Erythroblast (primary cell): ENCODE measurements at places on chromosomes 11 and 22.

DNA sequence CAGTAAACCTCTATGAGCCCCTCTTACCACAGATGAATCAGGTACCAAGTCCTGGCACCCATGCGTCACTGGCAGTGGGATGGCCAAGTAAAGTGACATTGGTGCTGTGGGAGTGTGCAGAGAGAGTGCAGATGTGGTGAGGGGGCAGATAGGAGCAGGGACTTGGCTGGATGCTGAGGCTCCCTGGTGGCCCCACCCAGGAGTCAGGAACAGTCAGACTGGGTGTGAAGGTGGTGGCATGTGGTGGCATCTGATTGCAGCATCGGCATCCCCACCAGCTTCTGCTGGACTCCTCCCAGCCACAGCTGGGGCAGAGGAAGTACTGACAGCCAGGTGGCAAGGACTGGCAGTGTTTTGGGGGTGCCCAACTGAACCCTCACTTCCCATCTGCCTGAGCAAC is 11.4 kb downstream of the DGAT2 start:
- DNase-seq, result peak; percentile 29

DNA sequence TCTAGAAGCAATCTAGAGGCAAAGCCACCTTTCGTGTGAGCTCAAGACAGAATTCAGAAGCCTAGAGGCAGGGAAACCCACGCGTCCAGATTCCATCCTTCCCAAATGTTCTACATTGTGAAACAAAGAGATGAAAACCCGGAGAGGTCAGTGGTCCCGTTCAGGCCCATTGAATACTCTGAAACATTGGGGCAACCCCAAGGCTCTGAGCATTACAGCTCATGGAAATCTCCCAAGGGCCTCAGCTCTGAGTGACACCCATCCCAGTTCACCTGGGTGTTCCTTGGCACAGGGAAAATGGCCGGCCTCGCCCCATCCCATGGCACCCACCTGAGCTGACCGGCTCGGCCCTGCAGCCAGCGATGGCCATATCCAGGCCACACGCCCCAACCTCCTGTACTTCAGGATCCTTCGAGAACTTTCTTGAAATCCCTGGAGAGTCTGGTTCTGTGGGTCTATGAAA is 128.6 kb upstream of the FGF3 start:
- DNase-seq, result no peak

GRCh38 chr11:63535734-63536133 is 874 bp upstream of the PLAAT4 start:
- no peak for DNase-seq

- DNase-seq, result no peak
Measured at GRCh38 chr22:38131399-38131798, 20.9 kb upstream of the BAIAP2L2 start.

- no peak for DNase-seq
Measured at GRCh38 chr11:92911478-92911877, 58.0 kb upstream of the MTNR1B start.

- no peak for DNase-seq
Measured at GRCh38 chr22:36948273-36949225, 35.1 kb downstream of the CSF2RB start.

GRCh38 chr11:70818351-70818750 is 420.0 kb downstream of the CTTN start:
- DNase-seq, result no peak

DNA sequence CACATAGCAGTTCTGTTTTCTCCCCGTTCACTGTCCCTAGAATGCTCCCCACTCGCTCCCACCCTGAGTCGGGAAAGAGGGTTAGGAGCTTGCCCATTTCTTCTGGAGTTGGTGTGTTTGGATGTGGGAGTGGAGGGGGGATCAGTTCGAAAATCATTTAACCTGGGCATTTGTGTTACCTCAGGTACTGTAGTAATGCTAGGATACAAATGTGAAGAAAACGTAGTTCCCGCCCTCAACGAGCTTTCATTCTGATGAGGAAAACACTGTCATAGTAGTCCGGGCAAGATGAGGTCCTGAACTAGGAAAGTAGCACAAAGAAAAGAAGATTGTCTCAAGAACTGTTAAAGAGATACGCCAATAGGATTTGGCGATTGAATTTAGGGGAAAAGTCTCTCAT is 539 bp downstream of the SDHD start:
- DNase-seq, result peak; percentile 37

DNA sequence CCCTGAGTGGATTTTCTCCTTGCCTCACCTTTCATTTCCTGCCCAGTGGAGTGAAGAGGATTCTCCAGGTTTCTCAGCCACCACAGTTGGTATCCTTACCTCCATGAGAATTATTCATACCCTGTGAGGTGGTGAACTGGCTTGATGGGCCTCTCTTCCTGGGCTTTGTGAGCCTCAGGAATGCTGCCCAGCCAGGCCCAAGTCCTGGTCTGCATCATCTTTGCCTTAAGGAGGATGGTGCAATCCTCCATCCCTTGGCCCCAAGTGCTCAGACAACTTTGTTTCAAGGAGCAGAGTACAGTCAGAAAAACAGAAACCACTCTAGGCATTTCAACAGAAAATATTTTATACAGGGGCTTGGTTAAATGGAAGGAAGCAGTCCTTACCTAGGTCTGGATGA is 114.2 kb upstream of the CADM1 start:
- DNase-seq, result no peak

- DNase-seq, result no peak
Measured at GRCh38 chr22:16783930-16784354, 41.3 kb downstream of the XKR3 start.

DNA sequence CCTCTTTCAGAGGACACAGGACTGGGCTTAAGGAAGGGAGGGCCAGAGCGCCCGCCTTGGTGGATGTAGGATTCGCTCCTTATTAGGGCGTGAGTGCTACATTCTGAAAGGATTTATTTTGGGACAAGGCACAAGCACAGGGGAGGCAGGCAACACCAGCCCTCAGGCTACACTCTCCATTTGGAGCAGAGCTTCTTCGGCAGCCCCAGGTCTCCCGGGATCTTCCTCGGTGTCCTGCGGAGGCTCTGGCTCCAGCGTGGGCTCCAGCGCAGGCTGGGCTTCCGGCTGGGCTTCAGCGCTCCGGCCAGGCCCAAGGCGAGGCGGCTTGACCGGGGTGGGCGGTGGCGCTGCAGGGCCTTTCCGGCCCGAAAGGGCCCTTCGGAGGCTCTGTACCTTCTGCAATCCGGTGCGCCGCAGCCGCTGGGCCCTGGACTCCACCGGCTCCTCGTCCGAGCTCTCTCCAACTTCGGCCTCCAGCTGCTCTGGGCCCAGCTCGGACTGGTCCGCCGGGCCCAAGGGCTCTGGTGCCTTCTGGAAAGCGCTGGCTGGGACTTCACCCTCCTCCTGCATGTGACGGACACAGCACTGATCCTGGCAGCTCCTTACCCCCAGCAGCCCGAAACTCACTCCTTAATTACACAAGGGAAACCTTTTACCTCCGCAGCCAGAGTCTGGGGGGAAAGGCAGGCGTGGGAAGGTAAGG is 1.1 kb downstream of the CAVIN3 start:
- no peak for DNase-seq

GRCh38 chr11:20235164-20235563 is 74.9 kb upstream of the DBX1 start:
- DNase-seq, result no peak

GRCh38 chr11:41235668-41236067 is 223.8 kb downstream of the LRRC4C start:
- DNase-seq, result no peak

- no peak for DNase-seq
Measured at GRCh38 chr22:38347944-38348750, 30.9 kb upstream of the CSNK1E start.

GRCh38 chr11:81220146-81220895 is 1513.3 kb downstream of the FAM181B start:
- no peak for DNase-seq

GRCh38 chr11:81421251-81421860 is 1312.3 kb downstream of the FAM181B start:
- no peak for DNase-seq

- DNase-seq, result no peak
Measured at GRCh38 chr11:99812516-99812915, 791.8 kb downstream of the CNTN5 start.
